Calu3 (cell line): ENCODE measurements at places on chromosomes 5 and 9.

DNA sequence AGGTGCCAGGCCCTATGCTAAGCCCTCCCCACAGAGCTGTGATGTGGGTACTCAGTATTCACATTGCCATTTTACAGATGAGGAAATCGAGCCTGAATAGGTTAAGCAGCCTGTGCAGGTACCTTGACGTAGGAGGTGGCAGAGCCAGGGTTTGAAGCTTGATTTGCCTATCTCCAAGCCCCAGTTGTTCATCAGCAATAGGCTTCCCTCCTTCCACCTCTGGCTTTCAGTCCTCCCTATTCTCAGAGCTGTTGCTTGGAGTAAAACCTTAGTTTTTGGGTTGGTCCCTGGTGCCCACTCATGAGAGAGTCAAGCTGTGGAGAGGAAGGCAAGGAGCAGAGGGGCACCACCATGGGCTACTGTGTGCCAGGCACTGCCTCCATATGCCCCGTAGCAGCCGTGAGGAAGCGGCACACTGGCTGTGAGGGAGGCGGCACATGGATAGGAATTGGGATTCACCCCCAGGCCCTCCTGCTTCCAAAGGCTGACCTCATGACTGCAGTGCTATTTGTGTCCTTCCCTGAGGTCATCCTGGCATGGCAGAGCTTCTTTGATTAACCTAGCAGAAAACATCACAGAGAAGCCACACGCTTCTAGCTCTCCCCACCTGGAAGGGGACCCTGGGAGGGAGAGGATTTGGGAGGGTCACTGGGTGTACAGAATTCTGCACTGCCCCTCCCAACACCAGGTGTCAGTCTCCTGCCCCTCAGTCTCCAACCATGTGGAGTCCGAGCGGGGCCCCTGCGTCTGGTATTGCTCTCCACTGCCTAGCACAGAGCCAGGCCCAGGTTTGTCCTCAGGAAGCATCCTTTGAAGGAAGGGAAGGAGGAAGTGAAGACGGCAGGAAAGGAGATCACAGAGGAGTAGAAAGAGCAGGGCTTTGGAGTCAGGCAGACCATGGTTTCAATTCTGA lies 109.8 kb downstream of the RGS3 start:
- no peak for DNase-seq

GRCh38 chr5:175321927-175322532 lies 122.0 kb downstream of the DRD1 start:
- DNase-seq = no peak

DNA sequence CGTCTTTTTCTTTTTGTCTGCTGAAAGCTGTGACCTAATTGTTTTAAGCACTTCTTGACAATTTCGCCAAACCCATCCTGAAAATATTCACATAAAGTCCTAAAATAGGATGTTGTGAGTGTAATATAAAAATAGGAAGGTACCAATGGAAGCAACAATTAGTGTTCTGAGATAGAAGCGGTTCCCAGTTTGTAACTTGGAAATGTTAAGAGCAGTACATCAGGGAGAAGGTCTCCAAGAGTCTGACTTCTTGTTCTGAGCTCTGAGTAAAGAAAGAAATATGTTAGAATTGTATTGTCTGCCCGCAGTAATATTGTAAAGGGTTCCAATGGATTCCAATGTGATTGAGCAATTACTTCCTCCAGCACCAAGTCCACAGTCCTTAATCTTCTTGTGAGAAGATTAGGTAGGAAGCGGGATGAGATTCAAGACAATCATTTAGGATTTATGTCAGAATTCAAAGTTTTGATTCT lies 3.9 kb downstream of the VCAN start:
- DNase-seq = no peak

GRCh38 chr9:85157772-85158171 lies 488.2 kb downstream of the NTRK2 start:
- DNase-seq = no peak

DNA sequence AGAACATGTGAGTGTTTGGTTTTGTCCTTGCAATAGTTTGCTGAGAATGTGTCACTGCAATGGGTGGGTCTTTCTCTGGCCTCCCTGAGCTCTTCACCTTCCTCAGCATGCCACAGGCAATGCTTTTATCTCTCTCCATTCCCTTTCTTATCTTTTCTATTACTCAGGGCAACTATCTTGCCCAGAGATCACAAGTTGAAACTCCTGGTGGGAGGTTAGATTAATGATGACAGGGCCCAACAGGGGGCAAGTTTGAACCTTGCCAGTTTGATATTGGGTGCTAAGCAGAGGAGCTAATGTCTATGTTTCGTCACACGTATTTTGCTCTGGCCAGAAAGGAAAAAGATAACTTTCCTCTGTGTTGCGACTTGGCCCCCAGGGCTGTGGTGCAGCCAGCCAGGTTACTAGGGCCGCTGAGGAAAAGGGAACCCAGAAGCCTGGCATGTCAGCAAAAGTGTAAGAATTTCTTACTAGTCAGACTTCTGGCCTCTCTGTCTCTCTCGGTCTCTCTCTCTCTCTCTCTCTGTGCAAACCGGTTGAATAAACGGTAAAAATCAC lies 299.3 kb upstream of the POU5F2 start:
- no peak for DNase-seq

DNA sequence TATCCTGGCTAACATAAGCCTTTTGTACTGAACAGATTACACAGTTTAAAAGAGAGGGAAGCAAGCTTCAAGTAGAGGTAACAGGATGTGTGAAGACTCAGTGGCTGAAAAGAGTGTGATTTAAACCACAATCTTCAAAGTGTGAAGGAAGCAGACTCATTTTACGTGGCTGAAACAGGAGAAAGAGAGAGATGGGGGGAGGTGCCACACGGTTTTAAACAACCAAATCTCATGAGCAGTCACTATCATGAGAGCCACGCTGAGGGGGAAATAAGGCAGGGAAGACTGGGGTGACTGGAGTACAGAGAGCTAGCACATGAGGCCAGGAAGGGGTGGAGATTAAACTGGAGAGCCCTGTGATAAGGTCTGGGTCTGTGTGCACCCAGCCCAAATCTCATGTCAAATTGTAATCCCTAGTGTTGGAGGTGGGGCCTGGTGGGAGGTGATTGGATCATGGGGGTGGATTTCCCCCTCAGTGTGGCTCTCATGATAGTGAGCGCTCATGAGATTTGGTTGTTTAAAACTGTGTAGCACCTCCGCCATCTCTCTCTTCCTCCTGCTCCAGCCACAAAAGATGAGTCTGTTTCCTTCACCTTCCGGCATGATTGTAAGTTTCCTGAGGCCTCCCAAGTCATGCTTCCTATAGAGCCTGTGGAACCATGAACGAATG lies 318.6 kb upstream of the CD180 start:
- no peak for DNase-seq
